Psoas muscle (tissue), 8 donors: ENCODE measurements at places on chromosomes 5 and 9. TPM values are rescaled to one million over a fixed set of nuclear protein-coding genes. Genes with fewer than 3 reads are reported as not detected.
A peak's percentile ranks its signal among the peaks of the same experiment; 100 is the strongest.

GRCh38 chr5:169065400-169065799, 235.5 kb downstream of the SLIT3 start:
- no peak for DNase-seq

DNA sequence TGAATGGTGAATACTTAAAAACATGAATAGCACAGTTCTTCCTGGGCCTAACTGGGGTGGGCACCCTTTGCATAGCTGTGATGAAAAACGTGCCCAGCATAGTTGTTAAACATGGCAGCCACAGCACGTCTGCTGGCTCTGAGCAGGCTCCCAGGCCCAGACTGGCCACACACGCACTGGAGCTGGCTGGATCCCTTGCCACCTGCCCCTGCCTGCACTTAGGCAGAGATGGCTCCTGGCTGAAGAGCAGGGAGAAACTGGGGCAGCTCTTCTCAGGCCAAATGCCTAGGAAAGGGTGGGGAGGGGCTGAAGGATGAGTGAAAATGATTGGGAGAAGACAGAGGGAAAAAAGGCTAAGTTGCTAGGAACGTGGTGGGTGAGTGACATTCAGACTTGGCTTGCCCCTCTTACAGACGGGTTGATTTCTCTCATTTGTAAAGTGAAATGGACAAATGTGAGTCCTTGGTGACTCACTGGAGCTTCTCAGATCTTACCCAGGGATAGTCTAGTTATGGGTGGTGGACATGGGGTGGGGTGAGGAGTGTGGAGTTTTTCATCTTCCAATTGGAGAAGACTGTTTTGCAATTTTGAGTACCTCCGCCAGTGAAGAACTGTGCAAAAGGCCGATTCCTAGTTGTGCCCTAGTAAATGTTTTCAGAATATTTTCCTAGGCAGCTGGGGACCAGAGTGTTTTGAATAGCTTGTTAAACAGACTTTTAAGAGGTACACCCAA, 42.4 kb downstream of the TRIO start:
- peak; percentile 66 for DNase-seq

DNA sequence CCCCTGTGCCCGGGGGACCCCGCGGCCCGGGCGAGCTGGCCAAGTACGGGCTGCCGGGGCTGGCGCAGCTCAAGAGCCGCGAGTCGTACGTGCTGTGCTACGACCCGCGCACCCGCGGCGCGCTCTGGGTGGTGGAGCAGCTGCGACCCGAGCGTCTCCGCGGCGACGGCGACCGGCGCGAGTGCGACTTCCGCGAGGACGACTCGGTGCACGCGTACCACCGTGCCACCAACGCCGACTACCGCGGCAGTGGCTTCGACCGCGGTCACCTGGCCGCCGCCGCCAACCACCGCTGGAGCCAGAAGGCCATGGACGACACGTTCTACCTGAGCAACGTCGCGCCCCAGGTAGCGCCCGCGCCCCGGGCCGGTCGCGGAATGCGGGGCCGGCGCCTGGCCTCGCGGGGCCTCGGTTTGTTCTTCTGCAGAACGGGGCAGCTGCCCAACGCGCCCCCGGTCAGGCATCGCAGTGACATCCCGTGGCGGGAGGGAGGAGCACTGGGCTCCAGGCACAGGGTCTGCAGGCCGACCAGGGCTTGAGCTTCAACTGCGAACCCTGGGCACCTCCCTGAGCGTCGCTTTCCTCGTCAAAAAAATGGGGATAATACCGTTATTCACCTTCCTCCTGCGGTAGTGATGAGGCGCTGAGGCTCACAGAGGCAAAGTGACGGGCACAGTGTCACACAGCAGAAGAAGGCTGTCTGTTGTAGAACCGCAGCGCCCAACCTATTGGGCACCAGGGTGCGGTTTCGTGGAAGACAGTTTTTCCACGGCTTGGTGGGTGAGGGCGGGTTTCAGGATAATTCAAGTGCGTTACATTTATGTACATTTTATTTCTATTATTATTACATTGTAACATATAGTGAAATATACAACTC, 777 bp downstream of the ENDOG start:
- DNase-seq, result peak; percentile 51

- no peak for DNase-seq
These were observed 63.9 kb upstream of the TGFBR1 start for GRCh38 chr9:99040911-99041582.

- DNase-seq, result no peak
These were observed 138.4 kb downstream of the EGFLAM start for GRCh38 chr5:38396766-38397165.

SHROOM1 gene
- total RNA-seq, result 2.3 TPM

DNA sequence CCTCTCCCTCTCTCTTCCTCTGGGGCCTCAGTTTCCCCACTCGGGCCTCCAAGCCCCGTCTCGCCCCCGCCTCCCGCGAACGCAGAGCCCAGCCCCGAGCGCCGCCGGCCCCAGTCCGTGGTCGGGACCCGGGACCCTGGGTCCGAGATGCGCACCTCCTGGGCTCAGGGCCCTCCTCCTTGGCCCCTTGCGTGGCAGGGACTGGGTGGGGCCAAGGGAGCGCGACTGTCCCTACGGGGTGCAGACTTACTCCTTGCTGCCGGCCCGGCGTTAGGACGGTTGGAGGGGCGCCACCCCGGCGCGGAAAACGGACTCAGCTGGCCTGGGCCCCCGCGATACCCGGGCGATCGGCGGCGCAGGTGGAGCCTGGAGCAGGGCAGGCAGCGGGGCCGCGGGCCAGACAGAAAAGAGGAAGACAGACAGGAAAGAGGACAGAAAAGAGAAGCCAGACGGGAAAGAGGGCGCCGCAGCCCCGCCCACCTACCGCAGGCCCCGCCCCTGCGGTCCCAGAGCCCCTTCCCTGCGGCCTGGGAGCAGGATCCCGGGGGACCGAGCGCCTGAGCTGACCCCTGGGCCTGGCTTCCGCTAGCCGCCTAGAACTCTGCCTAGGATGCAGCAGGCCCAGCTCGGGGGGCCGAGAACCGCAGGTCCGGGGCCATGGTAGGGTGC, at the start of gene GBGT1:
Gene GBGT1 (minus strand): TSS at position 411 of the 669 bp plus-strand sequence. CDS start 1,502 bp downstream, outside the sequence.
- peak; percentile 82 for DNase-seq
